ENCODE measurements at places on chromosomes 11 and 22.
A peak's percentile ranks its signal among the peaks of the same experiment; 100 is the strongest.

DNA sequence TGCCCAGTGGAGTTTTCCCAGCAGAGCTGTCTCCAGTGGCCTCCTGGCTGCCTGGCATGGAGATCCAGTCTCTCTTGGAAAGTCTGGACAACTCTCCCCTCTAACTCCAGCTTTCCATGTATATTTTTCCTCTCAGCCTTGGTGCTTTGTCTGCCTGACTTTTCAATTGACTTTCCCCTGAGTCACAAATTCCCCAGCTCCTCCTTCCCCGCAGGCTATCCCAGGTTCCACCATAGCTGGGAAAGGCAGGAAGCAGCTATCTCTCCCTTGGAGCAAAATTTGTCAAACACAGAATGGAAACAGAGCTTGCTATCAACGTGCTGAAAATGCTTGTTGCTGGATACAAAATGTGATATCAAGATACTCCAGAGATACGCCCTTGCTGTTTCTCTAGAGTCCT is 384.8 kb downstream of the TMEM135 start:
- DNase-seq, result no peak

DNA sequence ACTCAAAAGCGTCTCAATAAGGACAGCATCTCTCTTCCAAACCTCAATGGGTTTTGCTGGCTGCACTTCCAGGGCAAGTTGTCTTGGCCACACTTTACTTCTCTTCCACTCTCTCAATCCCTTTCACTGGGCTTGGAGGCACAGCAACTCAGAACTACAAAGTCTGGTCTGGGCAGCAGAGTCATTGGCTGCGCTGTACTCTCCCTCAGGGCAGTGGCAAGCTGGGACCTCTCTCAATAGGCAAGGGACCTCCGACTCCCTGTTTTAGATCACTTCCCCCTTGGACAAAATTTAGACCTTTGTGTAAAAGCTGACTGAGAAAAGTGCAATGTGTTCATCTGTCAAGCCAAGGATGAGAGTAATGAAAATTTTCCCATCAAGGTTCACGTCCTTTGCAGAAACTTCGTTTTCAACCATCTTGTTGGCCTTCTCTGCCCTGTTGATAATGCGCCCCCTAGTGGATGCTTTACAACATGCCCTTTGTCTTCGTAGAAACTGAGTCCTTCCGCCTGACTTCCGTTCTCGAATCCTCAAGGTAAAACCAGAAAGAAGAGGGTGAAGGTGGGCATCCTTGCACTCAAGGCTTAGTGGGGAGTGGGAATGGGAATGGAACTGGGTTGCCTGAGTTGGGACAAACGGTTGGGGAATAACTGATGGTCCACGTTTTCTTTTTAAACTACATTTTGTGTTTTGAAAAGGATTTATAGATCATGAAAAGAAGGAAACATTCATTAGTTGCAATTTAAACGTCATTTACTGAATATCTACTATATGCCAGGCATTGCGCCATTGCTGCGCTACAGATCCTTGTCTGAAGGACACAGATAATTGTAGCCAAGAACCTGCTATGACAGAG is 99.1 kb downstream of the CD44 start:
- peak; percentile 30 for DNase-seq

DNA sequence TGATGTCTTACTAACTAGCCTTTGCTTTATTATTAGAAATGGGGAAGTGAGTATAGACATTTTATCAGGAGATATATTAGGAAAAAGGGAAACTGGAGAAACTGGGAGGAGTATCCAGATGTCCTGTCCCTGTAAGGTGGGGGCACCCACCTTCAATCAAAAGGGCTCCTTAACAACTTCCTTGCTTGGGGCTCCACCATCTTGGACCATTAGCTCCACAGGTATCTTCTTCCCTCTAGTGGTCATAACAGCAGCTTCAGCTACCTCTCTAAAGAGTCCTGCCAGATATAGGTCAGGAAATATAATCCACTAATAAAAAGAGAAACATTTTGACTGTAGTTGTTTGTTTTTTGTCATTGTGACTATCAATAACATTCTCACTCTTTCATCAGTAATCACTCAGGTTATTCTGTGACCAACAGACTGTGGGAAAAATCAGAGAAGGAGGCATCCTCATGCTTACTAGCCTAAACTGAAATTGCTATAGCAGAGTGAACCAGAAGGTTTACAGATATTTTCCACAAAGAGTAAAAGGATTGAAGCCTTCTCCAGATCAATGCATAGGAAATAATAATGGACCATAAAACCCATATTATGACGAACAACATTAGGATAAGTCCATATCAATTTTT is 10.4 kb downstream of the OR51B4 start:
- DNase-seq, result no peak

DNA sequence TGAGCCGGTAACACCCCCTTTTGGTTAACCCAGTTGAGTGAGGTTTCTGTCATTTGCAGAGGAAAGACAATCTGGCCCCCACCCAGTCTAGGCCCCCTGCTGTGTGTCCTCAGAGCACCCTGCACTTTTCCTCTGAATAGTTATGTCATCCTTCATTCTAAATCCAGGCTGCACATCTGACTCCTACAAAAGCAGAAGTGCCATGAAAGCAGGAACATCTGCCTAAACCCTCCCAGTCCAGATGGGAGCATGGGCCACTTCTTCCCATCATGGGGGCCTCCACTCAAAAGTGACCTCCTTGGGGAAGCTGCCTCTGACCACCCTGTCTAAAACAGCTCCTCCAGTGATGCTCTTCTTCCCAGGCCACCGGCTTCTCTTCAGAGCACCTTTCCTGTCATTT is 53.7 kb upstream of the HMGXB4 start:
- no peak for DNase-seq

DNA sequence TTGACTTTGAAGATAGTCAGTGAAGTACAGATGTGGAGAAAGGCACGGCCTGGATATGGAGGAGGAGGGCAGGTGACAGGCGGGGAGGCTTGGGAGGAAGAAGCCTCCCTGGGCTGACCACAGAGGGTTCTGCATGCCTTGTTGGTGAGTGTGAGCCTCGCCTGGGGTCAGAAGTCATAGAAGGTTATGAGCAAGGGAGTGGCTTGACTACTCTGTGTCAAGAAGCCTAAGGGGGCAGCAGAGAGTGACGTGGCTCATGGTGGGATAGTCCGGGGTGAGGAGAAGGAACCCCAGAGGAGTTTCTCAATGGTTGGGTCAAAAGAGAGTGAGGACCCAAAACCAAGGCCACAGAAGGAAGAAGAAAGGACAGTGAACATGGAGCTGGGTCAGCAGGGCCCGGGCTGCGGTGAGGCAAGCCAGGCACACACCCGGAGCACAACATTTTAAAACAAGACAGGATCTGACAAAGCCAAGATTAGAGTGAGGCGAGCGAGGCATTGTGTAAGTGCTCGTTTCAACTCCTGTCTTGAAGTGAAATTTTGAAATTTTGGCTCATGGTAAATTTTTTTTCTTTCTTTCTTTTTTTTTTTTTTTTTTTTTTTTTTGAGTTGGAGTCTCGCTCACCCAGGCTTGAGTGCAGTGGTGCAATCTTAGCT is 31.9 kb downstream of the PDGFB start:
- DNase-seq, result no peak

DNA sequence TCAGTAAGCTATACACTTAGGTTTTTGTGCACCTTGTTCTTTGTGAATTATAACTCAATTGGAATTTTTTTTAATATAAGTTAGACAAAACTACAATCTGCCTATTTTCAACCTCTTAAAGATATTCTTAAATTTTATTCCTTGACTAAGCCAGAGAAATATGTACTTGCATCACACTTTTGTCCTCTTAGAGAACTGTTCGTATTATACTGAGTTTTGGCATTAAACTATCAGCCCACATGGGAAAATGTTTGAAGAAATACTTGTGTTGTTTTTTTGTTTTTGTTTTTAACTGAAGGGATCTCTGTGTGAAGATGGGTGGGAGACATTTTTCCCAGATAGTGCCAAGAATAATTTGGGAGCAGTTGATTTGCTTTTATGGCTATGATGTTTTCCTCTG is 25.3 kb downstream of the CEP295 start:
- no peak for DNase-seq

DNA sequence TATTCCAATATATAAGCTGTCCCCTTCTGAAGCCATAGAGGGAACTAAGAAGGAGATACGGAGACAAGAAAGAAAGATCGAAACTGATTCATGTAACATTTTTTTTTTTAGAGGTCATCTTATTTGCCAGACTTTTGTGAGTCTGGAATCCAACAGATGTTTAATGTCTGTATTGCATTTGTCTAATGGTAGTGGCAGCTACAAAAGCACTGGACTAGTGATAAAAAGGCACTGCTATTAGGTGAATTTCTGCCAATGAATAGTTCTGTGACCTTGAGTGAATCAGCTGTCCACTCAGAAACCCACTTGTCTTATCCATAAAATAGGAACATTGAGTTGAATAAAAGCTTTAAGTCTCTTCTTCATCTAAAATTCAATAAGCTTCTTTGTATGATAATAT is 25.8 kb upstream of the LUZP2 start:
- DNase-seq, result no peak

- no peak for DNase-seq
Observed at GRCh38 chr11:111798279-111798678, 32.1 kb upstream of the PPP2R1B start.

DNA sequence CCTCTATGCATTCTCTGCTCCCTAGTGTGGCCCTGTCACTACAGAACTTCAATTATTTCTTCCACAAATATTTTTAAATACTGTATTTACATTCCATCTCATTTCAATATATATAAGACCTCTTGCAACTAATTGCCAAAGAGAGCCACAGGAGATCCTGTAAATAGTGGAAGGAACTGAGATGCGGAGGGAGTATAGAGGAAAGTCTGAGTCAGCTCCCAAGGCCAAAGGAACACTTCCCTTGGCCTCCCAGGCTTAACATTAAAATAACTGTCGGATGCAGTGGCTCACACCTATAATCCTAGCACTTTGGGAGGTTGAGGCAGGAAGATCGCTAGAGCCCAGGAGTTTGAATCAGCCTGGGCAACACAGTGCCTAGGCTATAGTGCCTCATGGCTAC is 31.2 kb downstream of the RBFOX2 start:
- DNase-seq, result no peak

DNA sequence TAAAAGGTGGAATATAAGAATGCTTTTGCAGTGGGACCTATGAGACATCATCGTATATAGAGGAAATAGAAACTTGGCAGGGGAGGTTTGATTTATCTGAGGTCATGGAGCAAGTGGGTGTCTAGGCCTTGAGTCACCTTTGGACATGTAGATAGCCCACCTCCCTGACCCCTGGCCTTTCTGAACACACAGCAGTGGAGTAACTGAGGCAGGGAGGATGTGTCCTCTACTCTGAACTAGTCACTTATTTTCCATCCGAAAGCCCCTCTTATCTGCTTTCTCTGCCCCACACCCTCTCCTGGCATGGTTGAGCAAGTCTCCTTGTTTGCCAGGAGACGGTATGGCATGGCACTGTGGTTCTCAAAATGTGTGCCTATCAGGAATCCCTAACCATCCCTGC is 7.9 kb downstream of the CD82 start:
- DNase-seq, result no peak

DNA sequence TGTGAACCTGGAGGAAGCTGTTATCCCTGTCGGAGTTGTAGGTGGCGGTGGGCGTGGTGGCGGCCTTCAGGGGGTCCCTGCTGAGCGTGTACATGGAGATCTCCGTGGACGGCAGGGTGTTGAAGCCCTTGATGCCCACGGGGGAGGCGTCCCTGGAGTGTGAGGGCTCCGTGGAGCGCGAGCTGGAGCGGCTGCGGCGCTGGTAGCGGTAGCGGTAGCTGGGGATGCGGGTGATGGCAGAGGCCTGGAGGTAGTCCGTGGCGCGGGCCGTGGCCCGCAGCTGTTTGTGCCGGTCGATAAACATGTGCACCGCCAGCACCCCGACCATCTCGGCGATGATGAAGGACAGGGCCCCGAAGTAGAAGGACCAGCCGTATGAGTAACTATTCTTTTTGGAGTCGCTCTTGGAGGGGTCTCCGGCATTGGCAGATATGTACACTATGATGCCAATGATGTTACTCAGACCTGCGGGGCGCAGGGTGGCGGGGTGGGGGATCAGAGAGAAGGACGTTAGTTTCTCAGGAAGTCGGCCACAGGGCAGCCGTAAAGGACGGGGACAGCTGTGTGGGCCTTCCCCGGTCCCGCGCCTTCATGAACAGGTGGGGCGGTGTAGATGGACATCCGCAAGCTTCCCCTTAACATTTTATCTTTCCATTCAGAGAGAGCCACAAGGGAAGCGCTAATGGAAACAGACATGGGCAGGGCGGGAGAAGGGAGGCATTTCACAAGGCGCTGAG is 35.6 kb upstream of the EIF3D start:
- peak; percentile 47 for DNase-seq

GRCh38 chr22:20432244-20432686 is 5.4 kb downstream of the SCARF2 start:
- no peak for DNase-seq

DNA sequence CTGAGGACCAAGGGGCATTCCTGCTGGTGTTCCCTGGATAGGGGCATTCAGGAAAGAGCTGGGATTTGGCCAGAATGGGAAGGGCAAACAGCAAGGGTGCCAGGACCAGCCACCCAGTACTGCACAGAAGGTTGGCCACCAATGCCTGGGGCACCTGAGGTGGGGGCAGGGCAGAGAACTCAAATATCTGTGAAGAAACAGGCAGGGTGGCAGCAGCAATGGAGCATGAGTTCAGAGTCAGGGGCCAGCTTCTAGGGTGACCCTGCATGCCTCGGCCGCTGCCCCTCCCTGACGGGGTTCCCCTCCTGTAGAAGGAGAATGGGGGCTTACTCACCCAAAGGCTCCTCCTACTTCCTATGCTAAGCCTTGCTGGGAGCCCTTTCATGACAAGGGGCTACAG is 79.3 kb upstream of the SHANK2 start:
- DNase-seq, result no peak

- no peak for DNase-seq
Observed at GRCh38 chr22:47174096-47174495, 411.6 kb downstream of the TBC1D22A start.

GRCh38 chr11:70498976-70499801 is 100.9 kb downstream of the CTTN start:
- no peak for DNase-seq

DNA sequence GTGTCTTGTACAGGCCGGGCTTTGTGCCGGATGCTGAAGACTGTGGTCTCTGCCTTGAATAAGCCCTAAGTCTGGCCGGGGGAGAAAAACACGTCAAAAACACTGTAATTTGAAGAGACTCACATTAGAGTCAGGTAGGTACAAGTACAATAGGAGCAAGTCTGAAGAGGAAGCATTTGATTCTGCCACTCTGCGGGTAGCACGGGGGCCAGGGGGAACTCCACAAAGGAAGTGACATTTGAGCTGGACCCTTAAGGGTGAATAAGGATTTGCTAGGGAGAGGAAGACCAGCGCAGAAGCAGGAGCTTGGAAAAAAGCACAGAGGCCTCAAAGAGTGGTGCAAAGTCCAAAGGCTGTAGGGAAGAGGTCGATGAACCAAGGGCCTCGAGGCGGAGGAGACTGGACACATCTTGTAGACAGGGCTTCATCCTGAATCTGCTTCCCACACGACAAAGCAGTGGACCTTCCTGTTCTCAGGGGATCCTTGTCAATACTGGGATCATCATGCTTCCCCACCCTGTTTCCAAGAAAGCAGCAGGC is 38.7 kb downstream of the BUD13 start:
- no peak for DNase-seq

Data from right hindlimb (tissue), 1 donor.